Gastrocnemius medialis (tissue), 4 donors: ENCODE measurements at places on chromosomes 2 and 18. TPM values are rescaled to one million over a fixed set of nuclear protein-coding genes. Genes with fewer than 3 reads are reported as not detected.

The MERTK gene
- total RNA-seq = 2.4 TPM

The ZNF2 gene
- 2.4 TPM for total RNA-seq

- H3K4me3 ChIP-seq = no peak overlapping the region
- no peak for DNase-seq
- no peaks in the 10 kb centered on the region for H3K36me3 ChIP-seq
- peaks cover 43% of the 10 kb centered on the region for H3K4me1 ChIP-seq
- H3K27ac ChIP-seq = no peak overlapping the region
Observed at GRCh38 chr18:44957461-44957860, 276.8 kb downstream of the SETBP1 start.

DNA sequence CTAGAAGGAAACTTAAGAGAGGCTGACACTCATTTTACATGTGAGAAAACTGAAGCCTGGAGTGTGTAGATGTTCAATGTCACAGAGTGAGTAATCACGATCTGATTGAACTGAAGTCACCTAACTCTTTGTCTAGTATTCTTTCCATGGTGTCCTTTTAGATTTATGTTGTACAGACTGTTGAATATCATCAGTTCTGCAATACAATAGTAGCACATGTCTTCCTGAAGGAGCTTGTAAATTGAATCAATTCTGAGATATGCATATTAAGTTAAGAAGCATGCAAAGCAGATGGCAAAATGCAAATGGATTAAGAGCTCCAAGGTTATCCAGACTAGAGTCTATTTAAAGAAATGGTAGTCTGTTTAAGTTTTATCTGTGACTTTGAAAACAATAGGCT, 484.9 kb upstream of the CRIM1 start:
- H3K36me3 ChIP-seq = no peaks in the 10 kb centered on the region
- H3K4me1 ChIP-seq = no peaks in the 10 kb centered on the region
- no peak for DNase-seq
- no peak overlapping the region for H3K27ac ChIP-seq
- H3K4me3 ChIP-seq = no peak overlapping the region

DNA sequence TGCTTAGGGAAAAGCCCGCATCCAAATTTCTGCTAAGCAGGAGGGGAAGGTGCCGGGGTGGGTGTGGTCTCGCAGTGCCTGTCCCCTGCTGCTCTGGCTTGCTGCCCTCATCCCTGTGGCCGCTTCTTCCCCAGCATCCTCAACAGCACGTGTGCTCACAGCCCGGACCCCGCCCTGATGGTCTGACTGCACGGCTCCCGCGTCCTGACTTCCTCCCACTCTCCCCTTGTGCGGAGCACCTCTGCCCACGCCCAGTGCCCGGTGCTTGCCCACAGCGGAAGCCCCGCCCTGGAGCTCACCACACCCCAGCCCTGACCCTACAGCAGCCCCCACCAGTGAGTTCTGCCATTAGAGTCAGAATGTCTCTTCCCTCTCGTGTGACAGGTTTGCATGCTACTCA, 277.9 kb downstream of the NDUFA10 start:
- no peaks in the 10 kb centered on the region for H3K27me3 ChIP-seq
- H3K4me1 ChIP-seq = no peaks in the 10 kb centered on the region
- H3K4me3 ChIP-seq = no peak overlapping the region
- H3K27ac ChIP-seq = no peak overlapping the region
- no peak for DNase-seq
